T-helper 2 cell treated with Interferon-gamma antibody and Interleukin-4, amounts not matched to agents 5 μg/mL and 100 μg/mL, for 36 hours (primary cell): ENCODE measurements at places on chromosomes 2 and 18.

DNA sequence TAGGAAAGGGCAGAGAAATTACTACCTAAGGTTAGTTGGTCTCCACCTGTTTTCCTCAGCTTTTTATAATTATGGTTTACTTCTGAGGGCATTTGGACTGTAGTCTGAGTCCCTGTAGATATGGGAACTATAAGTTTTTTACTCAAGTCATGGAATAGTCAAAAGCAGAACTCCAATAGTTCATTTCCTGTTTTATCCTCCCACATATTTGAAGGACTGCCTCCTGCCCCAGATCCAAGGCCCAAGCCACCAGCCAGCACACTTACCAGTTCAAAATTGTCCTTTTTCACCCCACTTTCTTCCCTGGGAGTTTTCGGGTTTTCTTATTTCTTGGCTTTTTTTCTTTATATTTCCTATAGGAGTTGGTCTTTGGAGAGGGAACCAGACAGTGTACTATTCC is 164.1 kb downstream of the MBD5 start:
- no peak for DNase-seq

DNA sequence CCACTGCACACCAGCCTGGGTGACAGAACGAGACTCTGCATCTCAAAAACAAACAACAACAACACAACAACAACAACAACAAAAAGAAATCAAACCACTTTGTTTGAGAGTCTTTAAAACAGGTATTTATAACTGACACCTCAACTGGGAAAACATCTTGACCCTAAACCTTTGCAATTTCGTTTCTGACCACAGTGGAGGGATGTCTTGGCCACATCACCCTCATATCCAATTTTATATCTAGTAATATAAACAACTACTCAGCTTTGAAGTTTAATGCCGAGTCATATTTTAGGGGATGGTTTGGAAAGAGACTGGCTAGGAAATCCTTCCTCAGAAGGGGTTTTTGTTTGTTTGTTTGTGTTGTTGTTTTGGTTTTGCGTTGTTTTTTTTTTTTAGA is 37.8 kb upstream of the RMDN2 start:
- no peak for DNase-seq

DNA sequence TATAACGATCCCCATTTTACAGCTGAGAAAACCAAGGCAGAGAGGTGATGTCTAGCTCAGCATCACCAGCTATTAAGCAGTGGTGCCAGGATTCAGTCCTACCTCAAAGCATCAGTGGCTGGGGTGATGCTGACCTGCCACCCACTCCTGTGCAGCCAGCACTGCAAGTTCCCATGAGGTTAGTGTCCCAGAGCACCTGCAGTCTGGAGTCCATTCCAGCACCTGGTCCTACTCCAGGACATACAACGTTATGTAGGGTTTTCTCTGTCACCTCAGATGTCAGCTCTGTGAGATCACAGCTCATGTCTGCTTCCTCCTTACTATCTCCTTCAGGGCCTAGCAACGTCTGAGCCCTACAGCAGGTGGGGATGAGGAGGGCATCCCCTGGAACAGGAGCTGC is 328.0 kb upstream of the HS6ST1 start:
- DNase-seq, result no peak

- no peak for DNase-seq
Measured at GRCh38 chr2:196361606-196362326, 190.4 kb upstream of the STK17B start.

DNA sequence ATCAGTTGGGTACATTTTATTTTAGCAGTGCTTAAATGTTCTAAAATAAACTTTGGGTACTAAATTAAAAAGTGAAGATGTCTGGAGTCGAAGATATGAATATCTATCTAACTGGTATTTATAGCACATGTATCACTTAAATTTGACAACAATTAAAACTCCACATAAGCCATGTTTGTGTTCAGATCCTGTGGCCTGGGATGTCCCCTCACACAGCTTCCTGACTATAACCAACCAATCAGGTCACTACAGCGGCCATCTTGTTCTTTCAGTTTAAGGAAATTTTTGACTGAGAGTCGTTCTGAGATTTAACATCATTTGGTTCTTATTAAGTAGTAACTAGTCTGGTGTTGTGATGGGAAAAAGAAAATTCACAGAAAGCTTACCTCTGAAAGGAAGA is 170.7 kb upstream of the NRP2 start:
- DNase-seq, result no peak

DNA sequence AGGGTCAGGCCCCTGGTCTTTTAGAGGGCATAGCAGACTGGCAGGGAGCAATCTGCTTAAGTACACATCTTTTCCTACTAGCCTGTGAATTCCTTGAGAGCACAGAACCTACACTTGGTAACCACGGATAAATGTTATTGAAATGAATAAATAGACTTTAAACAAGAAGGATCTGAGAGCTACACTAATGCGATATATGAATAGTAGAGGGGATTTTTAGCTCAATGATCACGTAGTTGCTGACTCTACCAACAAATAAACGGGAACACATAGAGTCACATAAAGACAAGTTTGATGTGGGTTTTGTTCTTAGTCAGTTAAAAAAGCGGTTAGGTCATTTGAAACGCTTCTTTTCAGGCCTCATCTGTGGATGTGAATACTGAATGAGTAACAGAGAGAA is 290.3 kb upstream of the CCDC68 start:
- DNase-seq, result no peak

- no peak for DNase-seq
Measured at GRCh38 chr2:196703695-196704094, 64.2 kb downstream of the CCDC150 start.
